T-helper 1 cell (primary cell): ENCODE measurements at places on chromosomes 2 and 18.

GRCh38 chr18:76259711-76260110 is 235.3 kb downstream of the ZNF516 start:
- DNase-seq = no peak

DNA sequence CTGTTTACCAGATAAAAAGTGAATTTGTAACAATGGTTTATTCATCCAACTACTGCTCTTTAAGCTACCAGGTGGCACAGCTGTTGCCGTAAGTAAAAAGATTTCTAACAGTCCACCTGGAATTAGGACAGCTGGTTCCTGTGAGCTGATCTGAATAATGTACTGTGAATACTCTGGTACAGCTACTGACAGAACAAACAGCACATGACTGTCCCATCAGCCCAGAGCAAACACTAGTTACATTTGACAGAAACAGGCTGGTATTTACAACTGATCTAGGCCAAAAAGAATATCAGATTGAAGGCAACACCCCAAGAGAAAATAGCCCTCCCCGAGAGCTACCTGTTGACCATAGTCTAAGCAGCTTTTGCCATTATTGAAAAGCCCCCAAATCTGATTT is 840.4 kb downstream of the CPS1 start:
- no peak for DNase-seq

DNA sequence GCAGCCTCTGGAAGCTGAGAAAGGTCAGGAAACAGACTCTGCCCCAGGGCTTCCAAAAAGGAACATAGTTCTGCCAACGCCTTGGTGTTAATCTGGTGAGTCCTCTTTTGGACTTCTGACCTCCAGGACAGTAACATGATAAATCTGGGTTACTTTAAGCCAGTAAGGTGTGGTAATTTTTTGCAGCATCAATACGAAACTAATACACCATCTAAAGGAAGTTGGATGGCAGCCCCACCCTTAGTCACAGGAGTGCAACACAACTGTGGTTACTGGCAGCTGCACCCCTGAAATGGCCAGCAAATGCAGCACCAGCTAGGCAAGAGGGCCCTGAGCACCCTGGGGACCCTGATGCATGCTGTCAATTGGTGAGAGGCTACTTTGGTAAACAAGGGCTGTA is 25.8 kb downstream of the CREG2 start:
- no peak for DNase-seq

DNA sequence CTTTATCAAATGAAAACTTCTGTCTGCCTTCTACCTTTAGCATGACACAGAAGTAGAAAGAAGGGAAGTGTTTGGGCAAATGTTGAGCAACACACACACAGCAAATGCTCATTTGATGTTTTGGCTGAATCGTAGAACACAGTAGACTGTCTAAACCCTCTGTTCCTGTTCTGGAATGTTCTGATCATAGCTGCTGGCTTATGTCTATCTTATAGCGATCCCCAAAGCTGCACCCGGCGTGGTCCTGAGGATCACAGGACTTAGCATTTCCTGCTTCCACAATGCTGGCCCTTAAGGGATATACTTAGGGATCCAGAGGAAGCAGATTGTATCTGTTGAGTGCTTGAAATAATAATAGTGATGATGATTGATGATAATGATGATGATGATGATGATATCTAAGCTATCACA is 15.2 kb downstream of the GNLY start:
- no peak for DNase-seq

DNA sequence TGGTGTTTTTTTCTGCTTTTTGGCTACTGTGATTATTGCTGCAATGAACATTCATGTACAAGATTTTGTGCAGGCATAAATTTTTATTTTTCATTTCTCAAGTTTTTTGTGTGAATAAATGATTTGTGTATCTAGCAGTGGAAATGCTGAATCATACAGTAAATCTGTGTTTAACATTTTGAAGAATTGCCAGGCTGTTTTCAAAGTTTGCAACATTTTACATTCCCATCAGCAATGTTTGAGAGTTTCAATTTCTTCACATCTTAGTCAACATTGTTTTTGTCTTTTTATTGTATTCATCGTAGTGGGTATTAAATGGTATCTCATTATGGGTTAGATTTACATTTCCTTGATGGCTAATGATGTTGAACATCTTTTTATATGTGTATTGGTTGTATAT is 98.8 kb upstream of the RBMS1 start:
- no peak for DNase-seq

GRCh38 chr2:120596191-120596811 is 139.4 kb upstream of the GLI2 start:
- no peak for DNase-seq

GRCh38 chr2:234269769-234270204 is 219.3 kb downstream of the SPP2 start:
- DNase-seq = no peak

DNA sequence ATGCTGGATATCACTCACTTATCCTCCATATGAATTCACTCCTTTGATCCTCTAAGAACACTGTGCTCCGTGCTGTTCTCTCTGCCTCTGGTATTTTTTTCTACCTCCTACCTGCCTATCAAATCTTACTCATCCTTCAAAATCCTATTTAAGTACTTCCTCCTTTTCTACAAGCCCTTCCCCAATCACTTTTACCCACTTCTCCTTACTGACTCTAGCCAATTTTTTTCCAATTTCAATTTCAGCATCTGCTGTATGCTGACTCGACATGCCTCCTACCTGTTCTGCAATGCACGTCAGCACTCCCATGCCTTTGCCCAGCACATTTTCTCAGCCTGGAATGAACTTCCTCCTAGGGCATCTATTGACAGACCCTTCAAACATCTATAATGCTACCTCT is 37.3 kb upstream of the LNPK start:
- DNase-seq = no peak

DNA sequence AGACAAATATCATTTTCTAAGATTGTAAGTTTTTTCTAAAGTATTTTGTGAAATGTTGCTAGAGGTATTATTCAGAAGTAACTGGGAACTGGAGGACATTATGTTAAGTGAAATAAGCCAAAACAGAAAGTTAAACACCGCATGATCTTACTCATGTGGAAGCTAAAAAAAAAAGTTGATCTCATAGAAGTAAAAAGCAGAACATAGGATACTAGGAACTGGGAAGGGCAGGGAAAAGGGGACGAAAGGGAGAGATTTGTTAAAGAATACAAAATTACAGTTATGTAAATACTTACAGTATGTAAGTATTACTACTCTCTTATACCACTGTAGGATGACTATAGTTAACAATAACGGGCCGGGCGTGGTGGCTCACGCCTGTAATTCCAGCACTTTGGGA is 46.7 kb upstream of the CDKL4 start:
- no peak for DNase-seq
